Tibial nerve (tissue), 4 donors: ENCODE measurements at places on chromosomes 2 and 18. TPM values are rescaled to one million over a fixed set of nuclear protein-coding genes. Genes with fewer than 3 reads are reported as not detected.

EVA1A gene
- not detected for total RNA-seq

TGFA gene
- total RNA-seq, result 3.0 TPM

RAB17 gene
- not detected for total RNA-seq

TBR1 gene
- not detected for total RNA-seq

RASGRP3 gene
- 2.4 TPM for total RNA-seq

SLC4A3 gene
- 1.3 TPM for total RNA-seq

THSD7B gene
- 13.8 TPM for total RNA-seq

PID1 gene
- total RNA-seq, result 38.2 TPM

GREB1 gene
- total RNA-seq, result 31.6 TPM

NEDD4L gene
- 35.1 TPM for total RNA-seq

ERCC3 gene
- total RNA-seq, result 70.0 TPM

C18orf54 gene
- 2.7 TPM for total RNA-seq

CABYR gene
- 0.30 TPM for total RNA-seq

MC2R gene
- not detected for total RNA-seq

DNAJC27 gene
- 12.8 TPM for total RNA-seq

RAB27B gene
- total RNA-seq, result 0.22 TPM

LRRTM4 gene
- total RNA-seq, result 8.1 TPM

RNPEPL1 gene
- 63.5 TPM for total RNA-seq

DAW1 gene
- 0.30 TPM for total RNA-seq

SP9 gene
- total RNA-seq, result not detected

C2orf80 gene
- not detected for total RNA-seq

SFT2D3 gene
- total RNA-seq, result 12.3 TPM

CYP26B1 gene
- 14.4 TPM for total RNA-seq

SKOR2 gene
- total RNA-seq, result not detected

SP5 gene
- total RNA-seq, result 6.6 TPM

SERPINB13 gene
- not detected for total RNA-seq

TAF4B gene
- total RNA-seq, result 13.7 TPM

SERPINB10 gene
- not detected for total RNA-seq

FAM124B gene
- total RNA-seq, result 9.2 TPM

IL1RL1 gene
- 7.6 TPM for total RNA-seq

CYP20A1 gene
- total RNA-seq, result 45.6 TPM

CDK15 gene
- 1.8 TPM for total RNA-seq

KIF1A gene
- 31.9 TPM for total RNA-seq

RIT2 gene
- total RNA-seq, result not detected

PSMD1 gene
- total RNA-seq, result 60.5 TPM

CYP1B1 gene
- 321 TPM for total RNA-seq

ZNF892 gene
- total RNA-seq, result 14.9 TPM

KHK gene
- total RNA-seq, result 5.1 TPM

PXDN gene
- total RNA-seq, result 63.3 TPM

ALPG gene
- total RNA-seq, result not detected

TSPYL6 gene
- total RNA-seq, result not detected

EDAR gene
- not detected for total RNA-seq

DPYSL5 gene
- not detected for total RNA-seq

IL1A gene
- not detected for total RNA-seq

FBXO41 gene
- 7.2 TPM for total RNA-seq

KCTD1 gene
- total RNA-seq, result 33.6 TPM

MRPS9 gene
- total RNA-seq, result 16.5 TPM

SATB2 gene
- 19.0 TPM for total RNA-seq

LINC00305 gene
- not detected for total RNA-seq

HOXD10 gene
- 0.87 TPM for total RNA-seq

IL1B gene
- 0.22 TPM for total RNA-seq

CLEC4F gene
- total RNA-seq, result 0.30 TPM

PROKR1 gene
- total RNA-seq, result 0.22 TPM

RNF103 gene
- 62.0 TPM for total RNA-seq
